ENCODE measurements at places on chromosomes 16 and 17.

DNA sequence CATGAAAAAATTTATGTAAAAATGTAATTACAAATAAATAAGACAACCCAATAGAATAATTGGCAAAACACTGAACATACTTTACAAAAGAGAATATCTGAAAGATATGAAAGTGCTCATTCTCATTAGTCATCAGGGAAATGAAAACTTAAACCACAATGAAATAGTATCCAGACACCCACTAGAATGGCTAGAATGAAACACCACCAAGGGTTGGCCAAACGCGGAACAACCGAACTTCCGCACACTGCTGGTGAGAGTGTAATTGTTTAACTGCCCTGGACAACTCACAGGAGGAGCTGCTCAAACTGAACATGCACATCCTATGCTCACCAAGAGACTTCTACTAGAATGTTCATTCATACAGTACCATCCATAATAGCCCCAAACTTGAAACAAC, 5.8 kb upstream of the ZDHHC7 start:
- DNase-seq = peak; percentile 65

DNA sequence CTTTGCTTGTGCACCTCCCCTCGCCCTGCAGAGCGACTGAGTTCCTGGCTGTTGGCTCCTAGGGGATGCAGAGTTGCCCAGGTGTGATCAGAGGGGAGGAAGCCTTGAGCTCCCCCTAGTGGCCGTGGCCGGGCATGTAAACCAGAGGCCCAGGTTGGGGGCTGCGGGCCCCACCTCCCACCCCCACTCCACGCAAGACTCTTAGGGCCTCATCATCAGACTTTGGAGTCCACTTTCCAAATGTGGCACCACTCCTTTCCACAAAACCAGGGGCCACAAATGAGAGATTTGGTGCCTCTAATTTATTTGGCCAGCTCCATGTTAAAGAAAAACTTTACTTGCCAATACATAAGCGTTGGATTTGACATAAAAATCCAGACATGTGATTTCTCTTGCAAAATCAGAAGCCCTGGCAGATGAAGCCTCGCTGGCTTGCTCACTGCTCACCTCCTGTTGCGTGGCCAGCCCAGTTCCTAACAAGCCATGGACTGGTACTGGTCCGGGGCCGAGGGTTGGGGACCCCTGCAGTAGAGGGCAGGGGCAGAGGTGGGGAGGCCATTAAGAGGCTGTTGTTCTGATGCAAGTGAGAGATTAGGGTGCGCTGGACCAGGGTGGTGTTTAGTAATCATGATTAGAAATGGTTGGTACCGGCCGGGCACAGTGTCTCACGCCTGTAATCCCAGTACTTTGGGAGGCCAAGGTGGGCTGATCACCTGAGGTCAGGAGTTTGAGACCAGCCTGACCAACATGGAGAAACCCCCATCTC, 28.7 kb upstream of the GAS7 start:
- peak; percentile 12 for DNase-seq

DNA sequence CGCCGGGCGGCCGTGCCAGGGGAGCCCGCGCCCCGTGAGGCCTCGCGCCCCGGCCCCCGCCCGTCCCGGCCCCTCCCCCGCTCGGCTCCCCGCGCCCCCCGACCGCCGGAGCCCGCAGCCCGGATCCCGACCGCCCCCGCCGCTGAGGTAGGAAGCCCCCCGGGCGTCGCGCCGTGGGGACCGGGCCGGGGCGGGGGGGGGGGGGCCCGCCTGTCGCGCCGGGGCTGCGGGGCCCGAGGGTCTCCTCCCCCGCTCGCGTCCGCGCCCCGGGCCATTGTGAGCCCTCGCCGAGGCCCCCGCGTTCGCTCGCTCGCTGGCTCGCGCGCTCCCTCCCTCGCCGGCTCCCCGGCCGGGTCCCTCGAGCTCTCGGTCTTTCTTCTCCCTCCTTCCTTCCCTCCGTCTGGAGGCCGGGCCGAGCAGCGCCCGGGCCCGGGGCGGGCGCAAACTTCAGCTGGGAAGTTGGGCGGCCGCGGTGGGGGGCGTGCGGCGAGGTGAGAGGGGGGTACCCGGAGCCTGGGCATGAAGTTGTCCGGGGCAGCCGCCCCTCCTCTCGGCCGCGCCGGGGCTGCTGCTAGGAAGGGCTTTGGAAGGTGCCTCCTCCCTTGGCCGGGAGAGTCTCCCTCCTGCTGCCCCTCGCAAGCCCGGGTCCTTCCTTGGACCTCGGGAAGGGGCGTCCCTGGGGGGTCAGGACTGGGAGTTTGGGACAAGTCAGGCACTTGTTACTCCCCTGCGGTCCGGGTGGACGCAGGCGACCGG, 419 bp downstream of the GLIS2 start:
- peak; percentile 48 for DNase-seq

DNA sequence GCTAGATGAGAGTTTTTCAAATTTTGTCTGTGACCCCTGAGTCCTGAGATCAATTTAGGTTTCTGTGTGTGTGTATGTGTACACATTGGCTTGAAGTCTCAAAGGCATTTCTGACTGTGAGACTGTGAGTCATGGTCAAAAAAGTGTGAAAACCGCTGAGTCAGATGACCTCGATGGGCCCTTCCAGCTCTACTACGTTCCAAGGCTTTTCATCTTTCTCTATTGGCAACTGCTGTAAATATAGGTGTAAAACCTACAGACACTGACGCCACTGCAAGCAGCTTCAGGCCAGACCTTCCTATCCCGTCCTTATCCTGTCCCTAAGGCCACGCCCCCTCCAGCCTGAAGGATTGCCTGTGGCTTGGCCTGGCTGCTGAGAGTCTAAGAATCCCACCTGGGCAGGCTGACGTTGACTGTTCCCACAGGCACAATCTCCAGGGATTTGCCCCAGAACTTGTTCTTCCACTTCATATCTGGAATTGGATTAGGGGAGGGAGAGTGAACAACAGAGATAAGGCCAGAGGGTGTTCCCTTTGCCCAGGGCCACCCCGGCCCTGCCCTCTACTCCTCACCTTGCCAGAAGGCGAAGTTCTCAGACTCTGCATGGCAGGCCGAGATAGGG, 11.3 kb downstream of the OSBPL7 start:
- DNase-seq = peak; percentile 97

GRCh38 chr16:13864689-13865088, 55.3 kb upstream of the ERCC4 start:
- no peak for DNase-seq

GRCh38 chr17:78541488-78542206, 35.5 kb downstream of the DNAH17 start:
- DNase-seq = peak; percentile 28

GRCh38 chr17:69031839-69032238, 28.9 kb downstream of the ABCA9 start:
- no peak for DNase-seq

DNA sequence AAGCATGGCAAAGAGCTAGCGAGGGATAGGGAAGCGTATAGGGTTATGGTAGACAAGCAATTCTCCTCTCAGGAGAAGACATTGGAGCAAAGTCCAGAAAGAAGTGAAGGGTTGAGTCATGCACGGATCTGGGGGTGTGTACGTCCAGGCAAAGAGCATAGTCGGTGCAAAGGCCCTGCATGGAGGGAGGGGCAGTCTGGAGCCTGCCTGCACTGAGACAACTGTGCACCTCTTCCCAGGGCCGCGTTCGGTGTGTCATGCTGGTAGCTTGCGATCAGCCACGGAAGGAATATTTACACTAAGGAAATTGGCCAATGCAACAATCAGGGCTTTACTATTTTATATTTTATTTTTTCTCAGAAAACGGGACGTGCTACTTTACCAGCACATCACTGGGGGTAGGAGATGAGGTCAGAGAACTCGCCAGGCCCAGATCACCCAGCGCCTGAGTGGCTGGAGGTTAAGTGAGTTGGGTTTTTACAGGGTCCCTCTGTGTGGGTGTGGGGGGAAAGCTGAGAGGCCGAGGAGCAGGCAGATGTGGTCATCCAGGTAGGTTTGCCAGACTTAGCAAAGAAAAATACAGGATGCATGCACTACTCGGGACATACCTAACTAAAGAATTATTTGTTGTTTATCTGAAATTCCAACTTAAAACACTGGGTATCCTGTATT, 6.7 kb upstream of the B9D1 start:
- DNase-seq = no peak

- no peak for DNase-seq
These were observed 1.4 kb downstream of the KIAA0753 start for GRCh38 chr17:6639014-6639585.

DNA sequence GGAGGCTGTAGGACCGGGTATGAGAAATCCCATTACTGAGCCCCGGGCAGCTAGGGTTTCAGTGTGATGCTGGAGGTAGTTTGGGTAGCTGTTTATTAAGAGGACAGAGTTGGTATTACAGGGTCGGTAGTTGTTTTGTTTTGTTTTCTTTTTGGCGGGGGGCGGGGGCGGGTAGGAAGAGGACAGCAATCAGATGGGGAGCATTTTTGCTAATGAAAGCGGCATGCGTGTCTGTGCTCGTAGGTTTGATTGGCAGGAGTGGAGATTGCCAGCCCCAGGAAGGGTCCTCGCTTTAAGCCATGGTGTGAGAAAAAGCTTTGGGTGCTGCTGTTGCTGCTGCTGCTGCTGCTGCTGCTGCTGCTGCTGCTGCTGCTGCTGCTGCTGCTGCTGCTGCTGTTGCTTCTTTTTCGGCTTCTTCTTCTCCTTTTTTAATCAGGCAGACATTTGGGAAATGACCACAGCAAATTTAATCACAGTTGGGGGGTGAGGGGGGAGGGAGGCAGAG, 498.5 kb upstream of the ZFHX3 start:
- no peak for DNase-seq

DNA sequence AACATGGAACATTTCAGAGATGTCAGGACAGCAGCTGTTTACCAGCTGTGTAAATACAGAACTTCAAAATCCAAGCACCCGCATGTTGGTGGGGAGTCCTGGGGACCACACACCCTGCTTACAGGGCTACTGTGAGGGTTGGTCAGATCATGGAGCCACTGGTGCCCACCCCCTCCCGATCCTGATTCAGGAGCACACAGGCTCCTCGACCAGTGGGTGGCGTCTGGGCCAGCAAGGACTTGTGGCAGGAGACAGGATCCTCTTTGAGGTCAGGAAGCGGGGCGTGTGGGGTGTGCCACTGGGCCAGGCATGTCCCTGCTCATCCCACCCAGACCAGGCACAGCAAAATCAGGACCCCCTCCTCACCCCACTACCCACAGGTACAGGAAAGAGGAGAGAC, 83.6 kb downstream of the SDK2 start:
- DNase-seq = peak; percentile 7

DNA sequence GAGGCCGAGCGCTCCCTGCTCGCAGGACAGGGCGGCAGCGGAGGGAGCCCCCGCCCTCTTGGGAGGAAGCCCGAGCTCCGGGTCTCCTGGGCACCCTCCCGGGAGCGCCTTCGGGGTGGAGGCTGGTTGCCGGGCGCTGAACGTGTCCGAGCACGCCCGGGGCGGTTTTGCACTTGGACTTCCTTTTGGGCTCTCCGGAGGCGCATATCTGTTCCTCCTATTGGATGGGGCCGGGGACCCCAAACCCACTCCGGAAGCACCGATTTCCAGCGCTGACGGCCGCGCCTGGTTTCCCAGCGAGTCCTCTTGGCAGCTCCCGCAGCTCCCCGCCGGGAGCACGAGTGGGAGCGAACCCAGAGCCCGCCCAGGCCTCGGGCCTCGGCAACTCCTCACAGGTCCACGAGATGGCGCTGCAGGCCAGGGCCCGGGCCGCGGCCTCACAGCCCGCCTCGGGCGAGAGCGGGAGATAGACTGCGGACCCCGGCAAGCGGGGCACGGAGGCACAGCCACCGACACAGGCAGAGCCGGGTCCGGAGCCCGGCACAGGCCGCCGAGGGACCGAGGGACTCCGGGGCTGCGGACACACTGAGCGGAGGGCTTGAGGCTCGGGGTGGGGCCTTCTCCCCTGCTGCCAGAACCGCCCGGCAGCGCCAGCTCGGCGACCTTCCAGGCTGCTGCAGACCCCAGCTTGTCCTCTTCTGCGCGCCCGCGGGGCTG, 12.7 kb downstream of the TBX2 start:
- DNase-seq = peak; percentile 79

- no peak for DNase-seq
These were observed 16.8 kb downstream of the LASP1 start for GRCh38 chr17:38886643-38887010.

- no peak for DNase-seq
These were observed 30.5 kb downstream of the KSR1 start for GRCh38 chr17:27486741-27487140.

DNA sequence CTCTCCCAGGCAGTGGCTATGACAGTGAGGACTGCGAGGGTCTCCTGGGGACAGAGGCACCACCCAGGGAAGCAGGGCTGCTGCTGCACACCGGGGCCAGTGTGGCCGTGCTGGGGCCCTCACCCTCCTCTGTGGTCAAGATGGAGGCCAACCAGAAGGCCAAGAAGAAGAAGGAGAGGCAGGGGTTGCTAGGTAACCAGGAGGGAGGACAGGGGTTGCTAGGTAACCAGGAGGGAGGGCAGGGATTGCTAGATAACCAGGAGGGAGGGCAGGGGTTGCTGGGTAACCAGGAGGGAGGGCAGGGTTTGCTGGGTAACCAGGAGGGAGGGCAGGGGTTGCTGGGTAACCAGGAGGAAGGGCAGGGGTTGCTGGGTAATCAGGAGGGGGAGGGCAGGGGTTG, 55.2 kb downstream of the ACTG1 start:
- no peak for DNase-seq

DNA sequence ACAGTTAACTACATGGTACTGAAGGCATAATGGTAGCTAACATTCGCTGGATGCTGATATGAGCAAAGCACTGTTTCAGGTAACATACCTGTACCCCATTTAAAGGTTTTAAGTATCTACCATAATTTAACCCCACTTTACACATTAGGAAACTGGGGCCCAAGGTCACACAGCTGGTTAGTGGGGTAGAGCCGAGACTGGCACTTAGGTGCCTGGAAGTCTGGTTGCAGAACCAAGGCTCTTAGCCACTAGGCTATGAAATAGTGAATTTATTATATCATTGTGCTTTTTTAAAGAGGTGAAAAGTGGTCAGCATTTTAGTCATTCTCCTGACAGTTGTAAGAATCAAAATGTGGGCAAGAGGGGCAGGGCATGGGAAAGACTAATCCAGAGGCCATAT, 25.2 kb downstream of the SIAH1 start:
- DNase-seq = no peak

- no peak for DNase-seq
These were observed 13.8 kb downstream of the UNC13D start for GRCh38 chr17:75830164-75831031.
